ENCODE measurements at places on chromosomes 1 and 21.

DNA sequence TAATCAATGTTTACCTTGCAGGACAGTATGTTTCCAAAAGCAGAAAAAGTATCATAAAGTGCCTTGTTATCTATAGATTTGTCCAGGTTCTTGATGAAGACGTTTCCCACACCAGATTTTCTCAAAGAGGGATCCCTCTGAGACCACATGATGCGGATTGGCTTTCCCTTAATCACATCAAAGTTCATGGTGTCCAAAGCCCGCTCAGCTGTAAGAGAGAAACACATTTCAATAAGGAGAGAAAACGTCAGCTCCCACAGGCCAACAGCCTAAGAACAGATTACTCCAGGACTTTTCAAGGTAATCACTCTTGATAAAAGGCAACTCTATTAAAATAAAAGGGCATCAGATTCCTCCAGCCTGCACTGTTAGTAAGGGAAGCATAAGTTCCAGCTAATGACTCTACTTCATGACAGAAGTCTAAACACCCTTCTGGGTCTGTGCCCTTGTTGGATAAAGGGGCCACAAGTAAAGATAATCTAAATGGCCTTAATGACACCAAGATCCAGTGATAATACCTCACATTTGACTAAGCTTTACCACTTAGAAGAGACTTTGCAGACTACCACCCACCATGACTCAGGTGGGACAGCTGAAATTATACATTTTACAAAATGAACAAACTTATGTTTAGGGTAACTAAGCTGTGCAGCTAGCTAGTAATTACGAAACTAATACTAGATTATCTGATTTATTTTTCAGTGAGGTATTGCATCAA, 4.1 kb downstream of the PABPC4 start:
- no peak for DNase-seq

GRCh38 chr1:167695756-167696561, 25.8 kb upstream of the MPZL1 start:
- DNase-seq: no peak

DNA sequence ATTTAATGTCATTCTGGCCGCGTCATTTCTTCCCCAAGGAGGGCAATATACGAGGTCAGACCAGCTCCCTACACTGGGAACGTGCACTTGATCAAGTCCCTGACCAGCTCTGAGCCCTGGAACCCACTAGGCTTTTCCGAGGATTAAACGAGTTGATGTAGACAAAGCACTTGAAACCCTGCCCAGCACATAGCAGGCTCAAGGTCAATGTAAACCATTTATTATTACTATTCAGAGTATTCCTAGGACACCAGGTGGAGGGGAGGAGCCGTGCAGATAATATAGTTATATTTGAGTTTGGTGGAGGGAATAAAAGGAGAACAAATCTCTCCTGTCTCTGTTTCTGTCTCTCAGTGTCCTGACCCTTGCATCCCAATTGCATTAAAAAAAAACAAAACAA, 174.1 kb upstream of the IGSF21 start:
- DNase-seq: no peak

DNA sequence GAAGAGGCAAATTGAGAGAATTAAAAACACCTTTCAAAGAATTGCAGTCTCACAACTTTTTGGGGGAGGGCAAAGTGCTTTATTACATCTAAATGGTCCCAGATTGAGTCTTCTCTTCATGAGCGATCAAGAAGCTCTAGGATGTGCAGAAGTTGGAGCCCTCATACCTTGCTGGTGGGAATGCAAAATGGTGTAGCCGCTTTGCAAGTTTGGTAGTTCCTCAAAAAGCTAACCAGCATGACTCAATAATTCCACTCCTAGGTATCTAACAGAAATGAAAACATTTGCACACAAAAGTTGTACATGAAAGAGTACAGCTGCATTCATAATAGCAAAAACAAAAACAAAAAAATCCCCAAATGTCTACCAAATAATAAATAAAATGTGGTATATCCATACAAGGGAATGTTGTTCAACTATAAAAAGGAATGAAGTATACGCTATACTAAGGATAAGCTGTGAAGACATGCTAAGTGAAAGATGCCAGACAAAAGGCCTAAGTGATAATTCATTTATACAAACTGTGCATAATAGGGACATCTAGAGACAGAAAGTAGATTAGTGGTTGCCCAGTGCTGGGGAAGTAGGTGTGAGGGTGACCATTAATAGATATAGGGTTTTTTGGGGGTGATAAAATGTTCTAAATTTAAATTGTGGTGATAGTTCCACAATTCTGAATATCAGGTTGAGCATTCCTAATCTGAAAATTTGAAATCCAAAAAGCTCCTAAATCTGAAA, 55.2 kb downstream of the SELENOF start:
- DNase-seq: no peak

Measured in stimulated activated naive CD8-positive, alpha-beta T cell treated with anti-CD3 and anti-CD28 coated beads, Interleukin-15, amount 100 ng/mL, for 72 hours (primary cell).